ENCODE measurements at places on chromosomes 4 and X.

DNA sequence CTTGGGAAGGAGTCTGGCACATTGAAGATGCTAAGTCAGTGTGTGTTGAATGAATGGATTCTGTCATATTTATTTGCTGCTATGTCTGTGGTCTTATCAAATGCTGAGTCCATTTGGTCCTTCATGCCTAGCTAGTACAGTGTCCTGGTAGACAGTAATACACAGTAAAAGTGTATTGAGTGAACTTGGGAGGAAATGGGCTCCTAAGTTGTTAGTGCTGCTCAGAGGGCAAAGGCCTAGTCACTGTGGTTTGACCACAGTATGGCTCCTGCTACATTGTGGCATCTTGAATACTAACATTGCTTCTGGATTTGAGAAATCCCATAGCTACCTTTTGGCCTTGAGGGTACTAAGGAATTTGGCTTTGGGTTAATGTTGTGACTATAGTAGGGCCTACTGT lies 33.9 kb downstream of the MTM1 start:
- no peak for DNase-seq

GRCh38 chr4:6701371-6701770 lies 7.7 kb downstream of the S100P start:
- no peak for DNase-seq

DNA sequence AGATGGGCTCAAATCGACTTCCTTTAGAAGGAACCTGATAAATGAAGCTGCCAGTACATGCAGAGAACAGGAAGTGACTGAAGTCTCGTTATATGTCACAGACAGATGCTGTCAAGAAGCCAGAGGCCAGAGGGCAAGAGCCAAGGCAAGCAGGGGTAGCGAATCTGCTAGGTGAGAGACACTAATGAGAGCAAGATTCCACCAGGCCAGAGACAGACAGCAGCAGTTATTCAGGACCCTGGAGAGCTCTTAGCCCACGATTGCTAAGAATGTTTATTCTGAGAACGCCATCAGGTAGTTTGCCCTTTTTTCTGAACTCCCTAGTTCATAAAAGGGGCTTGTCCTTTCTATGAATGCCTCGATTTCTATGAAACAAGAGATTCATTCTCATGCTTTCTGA lies 73.7 kb downstream of the BEND2 start:
- no peak for DNase-seq

- DNase-seq = no peak
These were observed 37.2 kb downstream of the TBC1D9 start for GRCh38 chr4:140719022-140719421.

DNA sequence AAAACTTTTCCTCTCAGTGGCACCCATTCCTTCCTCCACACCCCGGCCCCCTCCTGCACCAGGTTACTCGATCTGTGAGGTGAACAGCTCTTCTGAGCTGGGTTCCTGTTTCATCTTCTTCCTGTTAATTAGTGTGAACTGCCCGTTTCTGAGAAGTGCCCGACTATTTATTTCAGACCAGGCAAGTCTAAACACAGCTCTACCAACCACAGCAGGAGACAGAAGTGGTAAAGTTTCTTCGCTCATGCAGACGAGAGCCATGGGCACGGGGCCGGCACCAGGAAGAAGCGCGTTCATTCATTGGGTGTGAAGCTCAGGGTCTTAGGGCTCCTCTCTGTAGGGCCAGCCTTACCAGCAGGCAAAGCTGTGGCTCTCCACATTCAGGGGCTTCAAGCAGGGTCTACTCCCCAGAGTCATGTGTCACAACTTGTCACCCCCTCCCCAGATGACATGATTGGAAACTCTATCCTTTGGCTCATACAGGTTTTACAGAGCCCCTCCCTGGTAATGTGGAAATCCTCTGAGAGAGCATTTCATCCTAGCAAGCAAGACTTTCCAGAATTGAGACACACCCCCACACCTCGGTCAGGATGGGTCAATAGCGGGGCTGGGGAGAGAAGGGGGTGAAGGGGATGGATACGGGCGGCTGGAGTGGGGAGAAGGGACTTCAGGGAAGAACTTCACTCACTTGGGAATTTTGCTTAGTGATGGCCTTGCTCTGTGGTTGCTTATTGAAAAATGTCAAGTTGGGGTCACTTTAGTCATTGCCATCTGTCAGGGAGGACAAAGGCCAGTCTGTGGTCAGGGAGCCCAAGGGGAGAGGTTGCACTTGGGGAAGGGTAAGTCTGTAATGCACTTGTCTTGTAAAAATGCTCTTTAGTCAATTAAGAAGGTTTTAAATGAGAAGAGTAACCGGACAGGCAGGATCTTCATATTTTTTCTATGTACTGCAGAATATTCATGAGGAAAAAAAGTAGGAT lies 121.6 kb upstream of the TRIM2 start:
- no peak for DNase-seq

DNA sequence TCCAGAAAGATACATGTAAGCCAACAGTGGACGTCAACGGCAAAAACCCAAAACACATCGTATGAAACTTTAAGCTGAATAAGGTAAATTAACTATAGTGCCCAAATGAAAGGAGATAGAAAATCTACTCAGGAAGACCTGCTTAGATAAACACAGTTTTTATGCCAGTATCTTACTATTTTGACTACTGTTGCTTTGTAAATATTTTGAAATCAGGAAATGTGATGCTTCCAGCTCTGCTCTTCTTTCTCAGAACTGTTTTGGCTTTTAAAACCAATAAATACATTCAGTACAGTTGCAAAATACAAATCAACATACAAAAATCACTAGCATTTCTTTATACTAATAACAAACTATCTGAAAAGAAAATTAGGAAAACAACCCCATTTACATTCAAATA lies 83.8 kb downstream of the SMARCA5 start:
- DNase-seq = no peak

- DNase-seq = no peak
These were observed 37.7 kb downstream of the CLCN5 start for GRCh38 chrX:49960061-49960460.

DNA sequence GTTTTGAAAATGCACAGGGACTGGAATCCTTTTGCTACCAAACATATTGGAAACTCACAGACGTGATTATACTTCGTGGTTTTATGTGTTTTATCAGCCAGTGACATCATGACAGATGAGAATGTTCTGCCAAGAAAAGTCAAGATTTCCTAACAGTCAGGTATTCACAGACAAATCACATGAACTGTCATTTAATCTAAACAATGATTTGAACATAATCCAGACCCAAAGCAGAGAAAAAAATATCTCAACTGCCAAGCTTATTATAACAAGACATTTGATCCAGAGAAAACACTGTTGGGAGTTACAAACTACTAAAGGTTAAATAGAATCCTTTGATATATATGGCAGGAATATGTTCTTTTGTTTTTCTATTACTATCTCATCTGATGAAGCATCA lies 635.9 kb upstream of the FRG1 start:
- no peak for DNase-seq
